ENCODE measurements at places on chromosomes 1 and 21.
A peak's percentile ranks its signal among the peaks of the same experiment; 100 is the strongest.

GRCh38 chr21:45767071-45768006 lies 123.8 kb downstream of the PCBP3 start:
- DNase-seq, result peak; percentile 21

- no peak for DNase-seq
Observed at GRCh38 chr1:207316141-207316540, 5.3 kb upstream of the CD55 start.

GRCh38 chr1:158961178-158961577 lies 29.8 kb downstream of the PYHIN1 start:
- no peak for DNase-seq

DNA sequence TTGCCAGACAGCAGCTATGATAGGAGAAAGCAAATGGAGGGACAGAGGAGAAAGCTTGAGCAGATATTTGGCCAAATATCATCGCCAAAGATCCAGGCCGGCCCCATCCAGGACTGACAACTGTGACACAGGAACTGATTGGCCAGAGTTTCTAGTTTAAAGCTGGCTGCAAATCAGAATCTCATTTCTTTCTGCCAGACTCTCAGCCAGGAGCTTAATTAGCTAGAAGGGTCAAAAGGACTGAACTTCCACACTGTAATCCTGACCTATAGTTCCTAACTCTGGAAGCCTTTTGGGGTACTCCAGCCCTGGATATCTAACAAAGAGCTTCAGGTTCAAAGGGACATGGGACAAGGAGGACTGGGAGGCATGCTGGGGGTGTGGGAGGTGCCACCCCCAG lies 106.7 kb upstream of the GNG12 start:
- no peak for DNase-seq

- no peak for DNase-seq
Observed at GRCh38 chr1:9439074-9439761, 100.0 kb upstream of the SLC25A33 start.
